HepG2 (cell line): ENCODE measurements at places on chromosomes 5 and 9. TPM values are rescaled to one million over a fixed set of nuclear protein-coding genes. Genes with fewer than 3 reads are reported as not detected.

DNA sequence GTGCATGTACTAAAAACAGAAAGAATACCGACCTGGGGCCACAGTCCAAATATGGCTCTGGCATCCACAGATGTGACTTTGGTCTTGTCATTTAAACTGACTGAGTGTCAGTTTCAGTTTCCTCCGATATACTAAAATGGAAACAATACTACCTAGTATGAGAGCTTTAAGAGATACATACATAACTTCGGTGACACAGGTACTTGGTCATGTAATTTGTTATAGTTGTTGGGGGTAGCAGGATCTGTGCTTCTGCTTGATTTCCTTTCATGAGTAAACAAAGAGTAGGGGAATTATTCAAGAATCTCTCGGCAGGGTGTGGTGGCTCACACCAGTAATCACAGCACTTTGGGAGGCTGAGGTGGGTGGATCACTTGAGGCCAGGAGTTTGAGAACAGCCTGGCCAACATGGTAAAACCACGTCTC is 32.1 kb downstream of the MTMR12 start:
- no peak for DNase-seq
- H3K27me3 ChIP-seq, result no peaks in the 10 kb centered on the region
- H3K4me1 ChIP-seq, result peaks cover 97% of the 10 kb centered on the region
- no peak overlapping the region for H3K27ac ChIP-seq
- peaks cover 5% of the 10 kb centered on the region for H3K36me3 ChIP-seq

GRCh38 chr9:15889555-15889954 is 336.7 kb downstream of the CCDC171 start:
- no peaks in the 10 kb centered on the region for H3K4me1 ChIP-seq
- no peak for DNase-seq
- H3K4me3 ChIP-seq, result no peak overlapping the region
- no peaks in the 10 kb centered on the region for H3K36me3 ChIP-seq
- no peak overlapping the region for H3K27ac ChIP-seq

GRCh38 chr9:92185096-92185495 is 69.9 kb upstream of the SPTLC1 start:
- no peaks in the 10 kb centered on the region for H3K27me3 ChIP-seq
- DNase-seq, result no peak
- H3K4me1 ChIP-seq, result peaks cover 30% of the 10 kb centered on the region
- H3K27ac ChIP-seq, result no peak overlapping the region
- H3K4me3 ChIP-seq, result no peak overlapping the region
- H3K36me3 ChIP-seq, result no peaks in the 10 kb centered on the region

DNA sequence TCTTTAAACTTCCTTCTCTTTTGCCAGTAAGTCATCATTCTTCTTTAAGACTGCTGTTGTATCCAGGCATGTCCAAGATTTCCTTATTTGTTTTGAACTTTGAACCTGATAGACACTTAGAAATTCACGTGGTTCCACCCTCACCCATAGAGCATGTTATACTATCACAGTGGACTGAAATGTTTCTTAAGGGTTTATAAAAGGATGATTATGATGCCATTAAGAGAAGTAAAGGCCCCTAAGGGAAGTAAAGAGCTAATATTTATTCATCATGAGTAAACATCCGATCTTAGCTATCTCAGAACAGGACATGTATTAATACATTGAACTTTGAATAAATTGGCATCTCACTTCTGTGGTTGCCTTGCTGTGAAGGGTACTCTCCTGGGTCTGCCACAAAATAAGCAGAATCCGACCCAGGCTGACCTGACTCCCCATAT is 49.8 kb downstream of the PRKACG start:
- H3K27ac ChIP-seq, result no peak overlapping the region
- H3K27me3 ChIP-seq, result no peaks in the 10 kb centered on the region
- no peaks in the 10 kb centered on the region for H3K36me3 ChIP-seq
- peaks cover 47% of the 10 kb centered on the region for H3K4me1 ChIP-seq
- no peak for DNase-seq

DNA sequence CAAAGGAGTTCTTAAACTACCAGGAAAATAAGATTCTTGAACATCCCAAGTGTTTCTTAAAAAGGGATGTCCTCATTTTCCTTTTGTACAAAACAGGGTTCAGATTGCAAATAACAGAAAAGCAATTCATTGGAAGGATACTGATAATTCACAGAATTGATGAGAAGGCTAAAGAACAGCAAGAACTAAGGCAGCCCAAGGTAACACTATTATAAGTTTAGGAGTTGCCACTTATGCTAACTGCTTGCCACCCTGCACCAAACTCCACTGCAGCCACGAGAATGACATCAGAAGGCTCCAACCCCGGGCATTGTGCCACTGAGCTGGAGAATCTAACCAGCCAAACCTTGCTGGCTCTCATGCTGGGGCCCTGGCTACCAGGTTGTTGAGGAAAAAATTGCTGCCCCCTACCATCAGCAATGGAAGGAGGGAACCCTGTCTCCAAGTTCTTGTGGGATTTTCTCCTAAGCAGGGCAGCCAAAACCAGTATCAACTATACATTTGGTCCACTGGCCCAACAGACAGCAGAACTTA is 123.4 kb downstream of the ARL15 start:
- no peaks in the 10 kb centered on the region for H3K4me1 ChIP-seq
- no peaks in the 10 kb centered on the region for H3K36me3 ChIP-seq
- H3K27me3 ChIP-seq, result no peaks in the 10 kb centered on the region
- no peak overlapping the region for H3K27ac ChIP-seq
- no peak for DNase-seq

- DNase-seq, result no peak
- H3K36me3 ChIP-seq, result no peaks in the 10 kb centered on the region
- no peaks in the 10 kb centered on the region for H3K27me3 ChIP-seq
- H3K4me1 ChIP-seq, result no peaks in the 10 kb centered on the region
- H3K27ac ChIP-seq, result no peak overlapping the region
These were observed 217.6 kb downstream of the NFIB start for GRCh38 chr9:14096258-14096922.

DNA sequence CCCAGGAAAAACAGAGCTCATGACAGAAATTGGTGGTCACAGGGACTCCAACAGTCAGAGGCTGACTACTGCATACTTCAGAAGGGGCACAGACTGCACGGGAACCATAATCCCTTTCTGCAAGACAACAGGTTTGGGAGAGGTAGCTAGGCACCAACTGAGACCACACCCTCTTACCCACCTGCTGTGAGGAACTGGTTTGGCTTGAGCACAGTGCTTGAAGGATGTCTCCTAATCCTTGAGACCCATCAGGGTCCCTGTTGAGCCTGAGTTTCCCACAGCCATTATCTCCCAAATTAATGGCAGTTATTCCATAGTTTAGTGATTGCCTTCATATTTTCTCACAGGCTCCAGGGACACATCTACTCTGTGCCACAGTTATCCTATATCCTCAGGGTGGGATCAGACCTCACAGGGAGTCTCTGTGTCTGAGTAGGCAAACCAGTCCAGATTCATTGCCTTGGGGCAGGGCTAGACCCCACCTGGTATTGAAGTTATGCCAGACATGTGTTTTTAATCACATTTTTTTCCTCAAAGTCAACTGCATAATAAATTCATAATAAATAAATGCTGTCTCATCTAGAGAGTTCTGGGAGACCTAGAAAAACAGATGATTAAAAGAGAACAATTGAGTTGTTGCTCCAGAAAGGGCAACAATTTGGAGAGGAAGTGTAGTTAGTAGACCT is 9.3 kb upstream of the CAST start:
- peaks cover 14% of the 10 kb centered on the region for H3K4me1 ChIP-seq
- no peak overlapping the region for H3K4me3 ChIP-seq
- peaks cover 5% of the 10 kb centered on the region; the same call in 1 of the 3 replicates for H3K27me3 ChIP-seq

DNA sequence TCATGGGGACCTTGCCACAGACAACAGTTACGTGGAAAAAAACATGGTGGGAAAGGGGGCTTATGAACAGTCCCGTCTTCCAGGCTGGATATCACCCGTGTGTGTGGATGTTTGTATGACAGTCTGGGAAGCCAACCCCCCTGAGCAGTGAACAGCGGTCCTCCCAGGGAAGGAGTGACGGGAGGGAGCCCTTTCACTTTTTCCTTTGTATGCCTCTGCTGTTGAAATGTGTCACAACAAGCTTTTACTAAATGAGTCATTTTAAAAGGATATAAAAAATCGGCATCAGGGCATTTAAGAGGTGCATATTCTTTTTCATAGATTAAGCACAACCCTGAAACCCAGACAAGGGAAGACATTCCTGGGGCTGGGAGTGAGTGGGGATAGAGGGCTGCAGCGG is 5.1 kb downstream of the MYMK start:
- no peaks in the 10 kb centered on the region for H3K36me3 ChIP-seq
- peaks cover 90% of the 10 kb centered on the region for H3K27me3 ChIP-seq
- H3K4me1 ChIP-seq, result peaks cover 27% of the 10 kb centered on the region
- H3K4me3 ChIP-seq, result no peak overlapping the region
- no peak overlapping the region for H3K27ac ChIP-seq

DNA sequence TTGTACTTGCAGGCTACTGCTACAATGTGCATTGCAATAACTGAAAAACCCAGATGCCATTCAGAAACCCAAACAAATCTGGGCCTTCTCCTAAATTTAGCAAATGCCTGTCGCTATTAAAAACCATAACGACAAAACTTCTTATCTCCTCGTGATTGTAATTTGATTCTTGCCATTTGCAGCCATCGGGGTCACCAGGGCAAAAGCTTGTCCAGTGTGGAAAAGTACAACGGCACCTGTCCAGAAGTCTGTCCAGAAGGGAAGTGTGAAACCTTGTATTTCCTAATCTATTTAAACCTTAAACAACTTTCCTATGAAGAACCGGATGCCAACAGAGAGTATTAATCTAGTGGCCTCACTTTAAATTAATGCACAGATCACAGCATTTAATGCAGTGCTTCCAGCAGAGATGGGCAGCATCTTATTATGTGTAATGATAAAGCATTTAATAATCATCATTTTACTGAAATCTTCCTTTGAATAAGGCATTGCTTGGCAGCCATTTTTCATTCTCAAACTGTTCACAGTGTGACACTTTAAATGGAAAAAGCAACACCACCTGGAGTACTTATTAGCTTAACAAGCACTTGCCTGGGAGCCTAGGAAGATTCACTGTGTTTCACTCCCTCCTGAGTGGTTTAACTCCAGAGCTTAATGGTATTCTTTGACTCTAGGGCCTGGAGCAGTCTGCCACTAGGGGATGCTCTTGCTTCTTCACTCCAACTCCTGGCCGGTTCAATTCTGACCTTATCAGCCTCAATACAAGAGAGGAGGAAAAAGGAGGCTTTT is 4.9 kb upstream of the C7 start:
- peaks cover 50% of the 10 kb centered on the region for H3K4me1 ChIP-seq
- no peaks in the 10 kb centered on the region for H3K27me3 ChIP-seq
- peak overlapping the region; percentile 35 for H3K4me3 ChIP-seq

- H3K4me3 ChIP-seq, result no peak overlapping the region
- DNase-seq, result no peak
- peak overlapping the region; percentile 8 for H3K27ac ChIP-seq
- H3K4me1 ChIP-seq, result peaks cover 94% of the 10 kb centered on the region
- peaks cover 42% of the 10 kb centered on the region for H3K36me3 ChIP-seq
- H3K27me3 ChIP-seq, result no peaks in the 10 kb centered on the region
These were observed 29.7 kb downstream of the SHB start for GRCh38 chr9:38039090-38039906.

The GFRA3 gene
- 0.10 and 0.27 TPM in 2 replicates for total RNA-seq

The SLC28A3 gene
- not detected in 2 replicates for total RNA-seq

The DIPK1B gene
- total RNA-seq, result 0.18 and 0.28 TPM in 2 replicates

The DAB2IP gene
- 25.3 and 32.1 TPM in 2 replicates for total RNA-seq

The SERINC5 gene
- total RNA-seq, result 22.8 and 23.1 TPM in 2 replicates

The PHF19 gene
- 38.9 and 41.3 TPM in 2 replicates for total RNA-seq
